Fibroblast of skin of left quadriceps (primary cell): ENCODE measurements at places on chromosomes 6 and 20.

- DNase-seq: no peak
Observed at GRCh38 chr6:27838945-27839625, 73.1 kb downstream of the OR2B2 start.

DNA sequence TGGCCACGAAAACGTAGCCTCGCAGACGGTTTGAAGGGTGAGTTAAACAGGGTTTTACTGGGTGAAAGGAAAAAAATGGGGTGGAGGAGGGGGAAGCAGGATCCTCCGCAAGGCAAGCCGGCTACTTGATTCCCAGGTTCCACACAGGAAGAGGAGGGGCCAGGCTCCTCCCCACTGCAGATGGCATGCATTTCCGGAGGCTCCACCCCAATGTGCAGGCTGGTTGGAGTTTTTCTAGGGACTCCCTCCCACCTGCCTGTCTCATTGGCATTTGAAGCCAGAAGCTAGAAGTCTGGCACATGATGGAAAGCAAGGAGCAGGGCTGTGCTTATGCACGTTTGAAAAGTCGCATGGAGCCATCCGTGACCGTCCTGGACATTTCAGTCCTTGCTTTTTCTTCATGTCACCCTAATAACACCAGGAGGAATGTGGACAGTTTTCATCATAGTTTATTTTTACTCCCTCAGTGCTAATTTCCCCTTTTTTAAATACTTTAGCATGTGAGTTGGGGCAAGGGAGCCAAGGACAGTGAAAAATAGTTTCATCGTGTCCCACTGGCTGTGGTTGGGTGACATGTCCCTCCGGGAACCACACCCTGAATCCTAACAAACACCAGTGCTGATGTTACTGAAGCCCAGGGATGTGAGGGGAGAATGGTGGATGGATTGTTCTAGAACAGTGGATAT, 100.1 kb upstream of the INSM1 start:
- DNase-seq: no peak

DNA sequence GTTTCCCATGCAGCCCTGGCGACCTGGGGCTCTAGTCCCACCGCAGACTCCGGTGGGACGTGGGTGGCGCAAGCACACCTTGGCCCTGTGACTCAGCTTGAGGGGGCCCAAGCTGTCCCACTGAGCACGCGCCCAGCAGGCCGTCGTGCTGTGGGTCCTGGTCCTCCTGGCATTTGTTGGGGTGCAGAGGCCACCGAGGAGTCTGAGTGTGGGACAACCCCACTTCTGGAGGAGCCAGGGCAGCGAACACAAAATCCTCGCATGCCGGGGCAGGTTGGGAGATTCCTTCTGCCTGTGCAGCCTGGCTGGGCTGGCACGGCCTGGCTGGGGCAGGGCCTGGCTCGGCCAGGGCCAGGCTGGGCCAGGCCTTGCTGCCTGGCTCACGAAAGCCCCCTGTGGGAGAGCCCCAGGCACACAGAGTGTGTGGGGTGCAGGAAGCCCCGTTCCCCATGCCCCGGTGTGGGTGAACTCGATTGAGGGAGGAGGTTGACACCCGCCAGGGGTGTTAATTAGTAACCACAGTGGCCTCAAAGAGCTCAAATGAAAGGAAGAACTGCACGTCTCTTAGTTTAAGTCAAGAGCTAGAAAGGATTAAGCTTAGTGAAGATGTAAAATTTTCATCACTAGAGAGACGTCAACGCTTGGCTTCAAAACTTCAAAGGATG, 1808.5 kb upstream of the DEFB115 start:
- DNase-seq: no peak

DNA sequence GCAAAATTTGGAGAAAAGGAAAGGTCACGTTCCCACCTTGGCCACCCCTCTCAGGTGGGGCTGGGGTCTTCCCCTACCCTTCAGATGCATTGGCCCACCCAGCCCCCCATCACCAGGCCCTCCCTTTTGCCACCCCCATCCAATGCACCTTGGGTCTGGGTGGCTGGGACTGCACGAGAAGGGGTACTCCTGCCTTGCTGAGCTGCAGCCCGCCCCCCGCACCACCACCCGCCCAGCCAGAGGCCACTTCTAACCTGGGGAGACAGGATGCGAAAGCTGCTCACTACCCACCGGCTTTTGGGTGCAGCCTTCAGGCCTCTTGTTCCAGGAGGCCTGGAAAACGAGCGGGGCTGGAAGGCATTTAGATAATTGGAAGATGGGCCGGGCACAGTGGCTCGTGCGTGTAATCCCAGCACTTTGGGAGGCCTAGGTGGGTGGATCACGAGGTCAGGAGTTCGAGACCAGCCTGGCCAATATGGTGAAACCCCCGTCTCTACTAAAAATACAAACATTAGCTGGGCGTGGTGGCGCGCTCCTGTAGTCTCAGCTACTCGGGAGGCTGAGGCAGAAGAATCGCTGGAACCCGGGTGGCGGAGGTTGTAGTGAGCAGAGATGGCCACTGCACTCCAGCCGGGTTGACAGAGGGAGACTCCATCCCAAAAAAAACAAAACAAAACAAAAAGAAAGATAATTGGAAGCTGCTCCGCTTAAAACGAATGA, 1.2 kb upstream of the CDC25B start:
- DNase-seq: no peak

DNA sequence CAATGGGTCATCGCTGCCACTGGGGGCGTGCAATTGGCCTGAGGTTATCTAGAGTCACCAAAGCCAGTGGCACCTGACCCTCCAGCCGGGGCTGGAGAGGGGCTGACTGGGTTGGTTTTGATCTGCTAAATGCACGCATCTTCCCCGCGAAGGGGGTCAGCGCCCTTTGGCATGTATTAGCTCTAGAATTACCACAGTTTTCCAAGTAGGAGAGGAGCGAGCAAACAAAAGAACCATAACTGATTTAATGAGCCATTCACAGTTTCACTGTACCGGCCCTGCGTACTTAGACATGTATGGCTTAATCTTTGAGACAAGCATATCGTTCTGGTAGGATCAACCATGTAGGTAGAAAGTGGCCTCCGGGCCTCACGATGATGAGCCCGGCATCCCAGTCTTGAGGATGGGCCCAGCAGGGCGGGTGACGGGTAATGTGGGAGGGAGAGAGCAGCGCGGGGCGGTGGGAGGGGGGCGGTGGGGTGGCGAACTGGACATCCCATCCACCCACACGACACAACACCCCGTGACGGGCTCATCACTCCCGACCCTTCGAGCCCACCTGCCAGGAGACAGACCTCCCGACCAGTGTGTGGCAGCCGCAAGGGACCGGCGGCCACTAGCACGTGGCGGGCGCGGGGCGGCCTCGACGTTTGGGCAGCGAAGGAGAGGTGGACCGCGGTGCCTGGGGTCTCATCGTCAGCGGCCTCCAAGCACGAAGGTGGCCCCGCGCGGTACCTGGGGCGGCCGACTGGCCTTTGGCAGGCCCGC, 1957.5 kb upstream of the DEFB115 start:
- DNase-seq: no peak
